Transverse colon (tissue), 4 donors: ENCODE measurements at places on chromosomes 16 and 17. TPM values are rescaled to one million over a fixed set of nuclear protein-coding genes. Genes with fewer than 3 reads are reported as not detected.

Gene CDH16
- total RNA-seq, result 0.20 TPM

Gene SLC7A6
- 34.0 TPM for total RNA-seq

Gene NGFR
- total RNA-seq, result 12.7 TPM

Gene LRRC75A
- total RNA-seq, result 67.9 TPM

Gene SSTR5
- total RNA-seq, result not detected

Gene B3GNT9
- 6.5 TPM for total RNA-seq

Gene NDUFAB1
- 73.3 TPM for total RNA-seq

Gene KRTAP9-7
- total RNA-seq, result not detected

Gene EVPLL
- 0.41 TPM for total RNA-seq
